Breast epithelium (tissue), 4 donors: ENCODE measurements at places on chromosomes 7 and 10. TPM values are rescaled to one million over a fixed set of nuclear protein-coding genes. Genes with fewer than 3 reads are reported as not detected.

The SPDYE9 gene
- total RNA-seq: not detected

The CYP3A4 gene
- total RNA-seq: 0.64 TPM

The STEAP1B gene
- 0.32 TPM for total RNA-seq

The HTR5A gene
- total RNA-seq: not detected

The HOXA9 gene
- 7.5 TPM for total RNA-seq

The KIAA1549 gene
- 2.8 TPM for total RNA-seq

The FOXI2 gene
- 0.16 TPM for total RNA-seq

The GNAT3 gene
- not detected for total RNA-seq

The CPA2 gene
- not detected for total RNA-seq

The GDF10 gene
- 12.3 TPM for total RNA-seq

The PEX1 gene
- total RNA-seq: 34.4 TPM

The TAS2R39 gene
- total RNA-seq: not detected

The JCAD gene
- 11.1 TPM for total RNA-seq

The ZP3 gene
- total RNA-seq: 2.0 TPM

The ADAM12 gene
- 16.4 TPM for total RNA-seq

The TNS3 gene
- 78.1 TPM for total RNA-seq

The ELAPOR2 gene
- total RNA-seq: 14.4 TPM

The NEBL gene
- total RNA-seq: 3.8 TPM

The CTNNA3 gene
- total RNA-seq: 0.33 TPM

The SEMA3E gene
- total RNA-seq: 13.5 TPM

The CTTNBP2 gene
- total RNA-seq: 13.8 TPM

The SFRP4 gene
- 27.2 TPM for total RNA-seq

The HYAL4 gene
- total RNA-seq: not detected

The TRIM56 gene
- total RNA-seq: 19.9 TPM

The LBX1 gene
- not detected for total RNA-seq

The CCDC172 gene
- not detected for total RNA-seq

The SPDYE1 gene
- not detected for total RNA-seq

The XRCC2 gene
- 2.2 TPM for total RNA-seq

The FRMPD2 gene
- 1.9 TPM for total RNA-seq

The ACTL6B gene
- total RNA-seq: not detected

The LRRD1 gene
- total RNA-seq: 0.33 TPM

The NKX2-3 gene
- total RNA-seq: not detected

The HOGA1 gene
- total RNA-seq: 11.0 TPM
